ENCODE measurements at places on chromosomes 3 and 15.

DNA sequence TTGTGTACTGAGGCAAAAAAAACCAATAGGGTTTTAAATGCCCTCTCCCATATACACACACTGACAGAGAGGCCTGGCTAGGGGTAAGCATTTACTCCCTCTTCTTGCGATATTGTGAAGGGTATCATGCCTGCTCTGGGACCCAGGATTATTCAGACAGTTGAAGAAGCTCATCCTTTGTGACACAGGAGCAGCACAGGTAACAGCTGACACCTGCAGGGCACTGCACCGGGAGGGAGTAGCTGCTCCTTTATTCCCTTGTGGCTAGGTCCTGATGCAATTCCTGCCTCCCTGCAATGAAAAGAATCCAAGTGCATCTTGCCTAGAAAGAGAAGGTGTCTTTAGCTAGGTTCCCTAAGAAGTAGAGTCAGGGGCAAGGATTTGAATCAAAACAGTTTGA, 23.4 kb downstream of the POMGNT2 start:
- DNase-seq, result no peak

DNA sequence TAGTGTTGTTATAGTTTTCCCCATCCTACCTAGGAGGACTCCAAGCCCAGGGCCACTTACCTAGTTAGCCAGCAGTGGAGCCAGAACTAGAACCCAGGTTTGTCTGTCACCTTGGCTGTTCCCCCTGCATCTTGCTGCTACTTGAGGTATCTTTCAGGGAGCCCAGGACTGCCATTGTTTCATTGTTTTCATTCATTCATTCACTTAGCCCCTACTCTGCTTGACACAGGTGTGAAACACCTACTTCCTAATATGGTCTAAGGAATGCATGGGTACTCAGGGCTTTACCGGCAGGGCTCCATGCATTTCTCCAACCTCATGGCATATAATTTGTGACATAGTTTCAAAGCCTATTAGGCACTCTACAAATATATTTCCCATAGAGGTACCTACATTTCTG, 266.6 kb upstream of the TPM1 start:
- DNase-seq, result no peak

- no peak for DNase-seq
These were observed 167.6 kb downstream of the SNRK start for GRCh38 chr3:43453981-43454380.

DNA sequence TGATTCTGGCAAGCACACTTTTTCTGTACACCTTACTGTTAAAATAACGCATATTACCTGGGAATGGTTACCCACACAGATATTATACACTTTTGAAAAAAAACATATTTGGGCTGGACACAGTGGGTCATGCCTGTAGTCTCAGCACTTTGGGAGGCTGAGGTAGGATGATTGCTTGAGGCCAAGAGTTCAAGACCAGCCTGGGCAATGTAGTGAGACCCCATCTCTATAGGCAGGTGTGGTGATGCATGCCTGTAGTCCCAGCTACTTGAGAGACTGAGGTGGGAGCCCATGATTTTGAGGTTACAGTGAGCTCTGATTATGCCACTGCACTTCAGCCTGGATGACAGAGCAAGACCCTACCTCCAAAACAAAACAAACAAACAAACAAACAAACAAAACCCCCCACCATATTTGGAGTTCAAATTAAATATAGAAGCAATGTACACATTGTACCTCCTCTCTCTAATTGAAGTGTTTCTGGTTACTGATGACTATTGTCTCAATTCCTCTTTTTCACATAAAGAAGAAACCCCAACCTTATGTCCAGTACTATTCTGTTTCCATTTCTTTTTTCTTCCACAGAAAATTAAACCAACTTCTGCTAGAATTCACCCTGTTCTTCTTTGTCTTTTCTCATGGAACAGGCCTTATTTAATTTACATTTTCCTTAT, 152.6 kb upstream of the UMPS start:
- no peak for DNase-seq

DNA sequence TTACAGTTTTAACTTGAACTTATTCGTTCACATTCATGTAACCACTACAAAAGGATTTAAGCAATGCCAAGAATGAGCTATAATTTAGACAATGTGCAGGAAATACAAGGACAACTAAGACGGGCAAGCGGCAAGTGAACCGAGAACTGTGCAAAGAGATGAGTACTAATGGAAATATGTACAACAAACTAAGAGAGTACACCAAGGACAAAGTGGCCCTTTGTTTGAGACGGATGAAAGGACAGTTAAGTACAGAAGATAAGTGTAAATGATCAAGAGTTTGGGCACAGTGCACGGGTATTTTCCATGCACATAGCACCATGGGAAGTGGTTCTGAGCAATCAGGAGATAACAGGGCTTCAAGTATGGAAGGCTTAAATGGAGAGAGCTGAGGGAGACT, 281.7 kb downstream of the ROBO2 start:
- DNase-seq, result no peak

- no peak for DNase-seq
These were observed 408.9 kb upstream of the CBLB start for GRCh38 chr3:106277731-106278130.

DNA sequence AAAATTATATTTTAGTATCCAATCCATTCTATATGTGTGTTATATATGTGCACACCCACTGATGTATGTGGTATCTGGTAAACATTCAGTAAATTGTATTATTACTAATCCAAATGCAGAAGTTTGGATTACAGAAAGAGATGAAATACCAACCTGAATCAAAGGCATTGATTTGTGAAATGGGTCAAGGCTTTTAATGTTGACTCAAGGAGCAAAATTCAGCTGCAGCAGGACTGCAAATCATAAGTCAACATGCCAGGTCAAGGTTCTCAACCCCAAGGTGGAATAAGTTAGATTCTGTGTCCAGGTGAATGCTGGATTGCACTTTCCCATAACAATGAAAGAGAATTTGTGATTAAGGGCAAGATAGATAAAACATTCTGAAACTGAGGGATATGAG, 190.7 kb downstream of the GAP43 start:
- no peak for DNase-seq

GRCh38 chr3:95334461-95334860, 1271.6 kb downstream of the NSUN3 start:
- DNase-seq, result no peak

DNA sequence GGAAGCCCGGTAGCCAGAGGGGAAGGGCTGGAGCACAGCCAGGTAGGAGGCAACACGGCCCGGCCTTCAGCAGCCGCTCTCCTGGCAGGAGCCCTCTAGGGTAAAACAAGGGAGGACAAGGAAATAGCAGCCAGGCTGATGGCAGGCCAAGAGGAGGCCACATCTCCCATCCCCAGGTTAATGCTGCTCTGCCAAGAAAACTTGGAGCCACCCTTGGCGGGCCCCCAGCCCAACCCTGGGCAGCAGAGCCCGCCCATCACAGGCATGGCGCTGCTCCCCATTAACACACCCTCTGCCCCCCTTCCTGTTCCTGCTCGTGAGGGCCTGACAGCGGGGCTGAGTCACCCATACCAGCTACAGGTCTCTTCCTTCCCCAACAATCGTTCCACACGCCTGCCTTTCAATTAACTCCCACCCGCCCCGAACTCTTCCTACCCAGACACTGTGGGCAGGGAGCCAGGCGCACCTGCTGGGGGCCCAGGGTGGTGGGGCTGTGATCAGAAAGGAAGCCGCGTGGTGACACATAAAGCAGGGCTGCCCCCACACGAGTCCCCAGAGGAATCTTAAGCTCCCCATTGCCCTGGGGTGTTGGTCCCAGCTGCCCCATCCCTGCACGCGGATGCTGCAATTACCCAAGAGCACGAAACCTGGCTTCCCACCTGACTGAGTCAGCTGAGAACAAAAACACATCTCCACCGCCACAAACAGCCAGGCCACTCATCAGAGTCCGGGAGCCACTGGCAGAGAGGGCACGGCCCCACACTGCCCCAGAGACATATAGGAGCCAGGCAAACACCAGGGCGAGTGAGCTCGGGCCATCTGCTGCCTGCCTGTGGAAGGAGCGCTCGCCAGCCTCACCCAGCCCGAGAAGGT, at the start of gene C15orf62:
C15orf62 (plus strand) TSS at position 707 of the 873 bp plus-strand sequence. CDS start 516 bp downstream, outside the sequence.
- no peak for DNase-seq

All from iPS DF 6.9 (cell line).